HCEC 1CT (cell line): ENCODE measurements at places on chromosomes 2 and 18.

DNA sequence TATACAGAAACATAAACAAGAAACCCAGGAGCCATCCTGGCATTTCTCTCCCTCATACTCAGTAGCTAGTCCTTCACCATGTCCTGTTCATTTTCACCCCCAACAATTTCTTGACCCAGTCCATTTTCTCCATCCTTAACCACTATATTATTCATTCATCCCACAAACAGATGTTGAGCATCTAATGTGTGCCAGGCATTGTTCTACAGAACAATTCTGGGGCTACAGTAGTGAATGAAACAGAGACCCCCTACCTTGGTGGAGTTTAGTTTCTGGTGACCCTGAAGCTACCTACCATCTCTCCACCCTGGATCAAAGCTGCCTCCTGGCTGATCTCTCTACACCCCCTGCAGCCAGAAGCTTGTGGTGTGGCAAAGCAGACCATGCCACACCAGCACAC lies 27.5 kb upstream of the BZW1 start:
- no peak for DNase-seq

- DNase-seq = no peak
These were observed 18.4 kb downstream of the VPS54 start for GRCh38 chr2:64000630-64001381.

- no peak for DNase-seq
These were observed 27.1 kb downstream of the KIAA2012 start for GRCh38 chr2:202100176-202100575.

GRCh38 chr2:157231476-157231875 lies 26.0 kb upstream of the GALNT5 start:
- DNase-seq = peak; percentile 42

GRCh38 chr2:178409261-178409660 lies 41.7 kb downstream of the PRKRA start:
- no peak for DNase-seq

DNA sequence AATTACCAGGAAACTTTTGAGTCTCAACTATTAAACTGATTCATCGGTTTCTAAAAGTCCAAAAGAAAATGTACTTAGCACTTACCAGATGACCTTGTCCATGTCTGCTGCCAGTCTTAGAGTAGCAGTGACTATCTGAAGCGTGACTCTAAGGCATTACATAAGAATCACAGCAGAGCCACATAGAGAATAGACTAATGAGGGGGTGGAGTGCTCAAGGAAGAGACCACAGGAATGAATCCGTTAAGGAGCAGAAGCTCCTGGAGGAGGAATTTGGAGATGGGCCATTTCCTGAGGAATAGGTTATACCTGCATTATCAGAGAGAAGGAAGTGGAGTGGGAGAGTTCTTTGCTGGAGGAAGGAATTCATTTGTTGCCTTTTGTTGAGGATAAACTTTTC lies 116.0 kb downstream of the MAP3K20 start:
- no peak for DNase-seq

- DNase-seq = no peak
These were observed 28.7 kb downstream of the ALK start for GRCh38 chr2:29892585-29893259.

DNA sequence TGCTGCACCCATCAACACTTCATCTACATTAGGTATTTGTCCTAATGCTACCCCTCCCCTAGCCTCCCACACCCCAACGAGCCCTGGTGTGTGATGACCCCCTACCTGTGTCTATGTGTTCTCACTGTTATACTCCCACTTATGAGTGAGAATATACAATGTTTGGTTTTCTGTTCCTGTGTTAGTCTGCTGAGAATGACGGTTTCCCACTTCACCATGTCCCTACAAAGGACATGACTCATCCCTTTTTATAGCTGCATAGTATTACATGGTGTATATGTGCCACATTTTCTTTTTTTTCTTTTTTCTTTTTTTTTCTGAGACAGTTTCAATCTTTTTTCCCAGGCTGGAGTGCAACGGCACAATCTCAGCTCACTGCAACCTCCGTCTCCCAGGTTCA lies 284.1 kb upstream of the CYP26B1 start:
- DNase-seq = no peak

DNA sequence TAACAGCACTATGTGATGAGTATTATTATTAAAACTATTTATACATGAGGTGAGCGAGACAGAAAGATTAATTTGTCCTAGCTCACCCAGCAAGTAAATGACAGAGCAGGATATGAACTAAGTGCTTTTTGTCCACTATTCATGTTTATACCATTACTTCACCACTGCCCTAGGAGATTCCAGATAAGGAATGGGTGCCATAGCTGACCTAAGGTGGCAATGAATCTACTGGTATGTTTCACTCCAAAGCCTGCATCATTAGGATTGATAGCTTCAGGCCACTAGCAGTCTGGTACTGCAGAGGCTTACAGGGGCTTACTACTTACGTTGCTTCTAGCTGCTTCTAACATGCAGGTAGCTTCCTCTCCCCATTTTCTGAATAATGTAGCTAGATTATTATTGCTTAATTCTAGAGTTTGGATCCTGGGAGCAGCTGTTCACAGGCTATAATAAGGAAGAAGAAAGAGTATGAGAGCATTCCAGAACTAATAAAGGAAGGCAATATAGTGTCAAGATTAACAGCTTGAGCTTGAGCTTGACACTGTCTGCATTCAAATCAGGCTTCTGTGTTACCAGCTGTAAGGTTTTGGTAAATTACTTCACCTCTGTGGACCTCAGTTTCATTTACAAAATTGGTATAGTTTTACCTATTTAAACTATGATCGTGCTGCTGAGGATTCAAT lies 153.7 kb downstream of the GALNT3 start:
- DNase-seq = no peak
